ENCODE measurements at places on chromosomes 16 and 17.

DNA sequence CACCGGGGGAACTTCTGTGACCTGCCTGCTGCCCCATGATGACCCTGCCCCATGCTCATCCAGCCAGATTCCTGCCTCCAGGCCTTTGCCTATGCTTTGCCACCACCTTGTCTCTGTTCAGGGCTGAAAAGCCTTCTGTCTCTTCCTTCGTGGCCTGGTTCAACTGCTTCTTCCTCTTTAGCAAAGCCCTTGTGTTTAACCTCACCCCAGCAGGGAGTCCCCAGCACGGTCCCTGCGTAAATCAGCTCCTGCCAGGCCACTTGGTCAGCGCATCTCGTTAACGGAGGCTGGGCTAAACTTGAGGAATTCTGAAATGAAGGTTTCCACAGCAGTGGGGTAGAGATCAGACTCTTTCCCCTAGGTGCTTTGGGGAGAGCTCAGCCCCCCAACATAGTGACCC is 16.1 kb upstream of the KCNJ12 start:
- DNase-seq: no peak

GRCh38 chr16:4298761-4299522 is 16.9 kb upstream of the GLIS2 start:
- peak; percentile 99 for DNase-seq

GRCh38 chr16:29844575-29845331 is 18.3 kb downstream of the CDIPT start:
- no peak for DNase-seq

- no peak for DNase-seq
These were observed 190.2 kb upstream of the ZNF469 start for GRCh38 chr16:88192601-88193000.

DNA sequence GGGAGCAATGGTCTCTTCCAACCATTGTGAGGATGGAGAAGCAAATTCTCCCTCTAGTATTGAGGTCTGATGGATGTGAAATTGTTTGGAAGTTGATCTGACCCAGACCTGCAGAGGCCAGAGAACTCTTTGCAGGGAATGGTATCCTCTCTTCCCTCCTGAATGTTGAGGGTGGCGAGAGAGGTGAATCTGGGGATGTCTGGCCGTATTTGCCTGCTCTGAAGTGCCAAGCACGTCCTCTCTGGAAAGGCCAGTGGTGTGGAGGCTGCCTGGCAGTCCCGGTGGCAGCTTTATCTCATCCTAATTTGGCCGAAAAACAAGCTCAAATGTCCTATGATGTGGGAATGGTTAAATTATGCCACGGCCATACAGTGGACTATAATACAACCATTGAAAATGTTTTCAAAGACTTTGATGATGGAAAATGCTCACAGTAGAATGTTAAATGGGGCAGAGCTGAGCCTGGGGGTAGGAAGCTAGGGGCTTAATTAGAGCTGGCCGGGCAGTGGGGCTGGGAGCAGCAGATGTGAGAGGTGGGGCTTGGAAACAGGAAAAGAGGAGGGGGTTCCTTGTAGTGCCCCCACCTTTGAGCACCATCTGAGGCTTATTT is 30.8 kb downstream of the WSCD1 start:
- no peak for DNase-seq

DNA sequence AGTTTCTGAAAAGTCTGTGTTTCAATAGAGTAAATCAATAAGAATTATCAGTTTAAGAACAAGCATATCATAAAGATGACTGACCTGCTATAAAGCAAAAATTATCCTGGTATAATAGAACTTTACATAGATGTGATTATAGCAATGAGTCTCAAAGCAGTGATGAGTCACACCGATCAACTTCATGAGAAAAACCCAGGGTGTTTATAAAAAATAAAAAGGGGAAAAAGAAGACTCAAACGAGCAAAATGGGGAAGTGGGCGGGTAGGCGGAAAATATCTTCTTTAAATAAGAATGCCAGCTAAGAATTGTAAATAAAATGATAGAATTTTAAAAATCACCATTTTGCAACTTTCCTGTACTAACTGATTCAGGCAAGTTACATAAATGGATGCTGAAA is 46.8 kb downstream of the BRIP1 start:
- DNase-seq: no peak

- peak; percentile 89 for DNase-seq
These were observed 5.2 kb downstream of the ASGR1 start for GRCh38 chr17:7173687-7174602.

GRCh38 chr17:82043507-82043906 is 6.0 kb upstream of the DCXR start:
- DNase-seq: no peak

GRCh38 chr17:64773836-64774761 is 112.0 kb upstream of the SMURF2 start:
- peak; percentile 99 for DNase-seq

- DNase-seq: peak; percentile 63
These were observed 3.5 kb downstream of the CORO6 start for GRCh38 chr17:29619251-29619650.

GRCh38 chr16:11082108-11082859 is 137.9 kb downstream of the CLEC16A start:
- no peak for DNase-seq

DNA sequence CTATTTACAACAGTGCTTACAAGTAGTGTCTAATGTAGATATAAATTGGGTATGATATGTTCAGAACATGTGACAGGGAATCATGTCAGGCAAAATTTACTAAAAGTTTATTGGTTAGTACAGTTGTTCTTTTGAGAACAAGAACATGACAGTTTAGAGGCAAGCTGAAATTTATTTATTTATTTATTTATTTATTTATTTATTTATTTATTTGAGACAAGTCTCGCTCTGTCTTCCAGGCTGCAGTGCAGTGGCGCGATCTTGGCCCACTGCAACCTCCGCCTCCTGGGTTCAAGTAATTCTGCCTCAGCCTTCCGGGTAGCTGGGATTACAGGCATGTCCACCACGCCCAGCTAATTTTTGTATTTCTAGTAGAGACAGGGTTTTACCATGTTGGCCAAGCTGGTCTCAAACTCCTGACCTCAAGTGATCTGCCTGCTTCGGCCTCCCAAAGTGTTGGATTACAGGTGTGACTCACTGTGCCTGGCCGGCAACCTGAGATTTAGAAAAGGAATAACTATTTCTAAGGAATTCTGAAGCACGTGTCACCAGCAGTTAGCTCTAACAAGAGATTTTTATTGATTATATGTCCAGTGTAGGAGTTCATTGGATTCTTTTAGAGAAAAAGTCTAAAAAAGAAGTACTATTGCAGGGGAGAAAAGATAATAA is 24.9 kb downstream of the MRTFB start:
- peak; percentile 72 for DNase-seq

DNA sequence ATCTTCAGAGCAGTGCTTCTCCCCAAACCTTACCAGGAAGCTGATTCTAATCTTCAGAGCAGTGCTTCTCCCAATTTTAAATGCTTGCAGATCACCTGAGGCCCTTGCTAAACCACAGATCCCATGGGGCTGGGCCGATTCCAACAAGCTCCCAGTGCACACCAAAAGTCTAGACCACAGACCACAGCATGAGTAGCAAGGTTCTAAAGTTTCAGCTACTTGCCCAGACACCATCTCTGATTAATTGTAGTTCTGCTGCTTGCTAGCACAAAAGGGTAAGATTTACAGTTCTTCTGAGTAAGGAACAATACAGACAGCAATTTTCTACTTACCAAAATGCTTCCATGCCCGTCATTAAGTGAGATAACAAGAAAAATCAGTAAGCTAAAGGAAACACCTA is 12.2 kb downstream of the CLEC3A start:
- peak; percentile 80 for DNase-seq

DNA sequence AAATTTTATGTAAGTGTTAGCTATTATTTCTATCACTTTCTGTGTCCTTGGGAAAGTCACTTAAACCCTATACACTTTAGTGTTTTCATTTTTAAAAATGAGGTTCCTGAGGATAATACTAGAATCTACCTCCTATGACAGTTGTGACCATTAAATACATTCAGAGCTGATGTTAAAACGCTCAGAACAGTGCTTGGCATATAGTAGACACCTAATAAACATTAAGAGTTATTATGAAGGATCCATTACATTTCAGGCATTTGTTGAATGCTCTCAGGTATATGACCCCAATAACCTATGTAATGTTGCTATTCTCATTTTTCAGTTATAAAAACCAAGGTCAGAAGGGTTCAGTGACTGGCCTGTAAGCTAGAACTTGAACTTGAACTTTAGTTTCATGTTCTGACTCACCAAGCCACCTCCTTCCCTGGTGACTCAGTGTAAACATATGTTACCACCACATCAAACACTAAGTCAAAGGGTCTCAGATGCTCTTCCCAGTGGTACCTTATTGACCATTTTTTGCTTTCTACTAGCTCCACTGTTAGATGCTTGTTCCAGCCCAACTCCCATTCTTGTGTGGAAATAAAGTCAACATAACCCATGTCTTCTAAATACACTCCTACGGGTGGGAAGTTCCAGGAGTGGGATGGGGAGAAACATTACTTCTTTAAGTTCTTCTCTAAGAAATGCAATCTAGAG is 47.6 kb downstream of the HSD17B2 start:
- peak; percentile 25 for DNase-seq

GRCh38 chr16:89371968-89372634 is 118.3 kb downstream of the ANKRD11 start:
- no peak for DNase-seq

GRCh38 chr16:52964290-52964689 is 88.4 kb downstream of the CHD9NB start:
- peak; percentile 64 for DNase-seq

GRCh38 chr16:71456801-71457200 is 5.2 kb downstream of the ZNF23 start:
- DNase-seq: no peak

DNA sequence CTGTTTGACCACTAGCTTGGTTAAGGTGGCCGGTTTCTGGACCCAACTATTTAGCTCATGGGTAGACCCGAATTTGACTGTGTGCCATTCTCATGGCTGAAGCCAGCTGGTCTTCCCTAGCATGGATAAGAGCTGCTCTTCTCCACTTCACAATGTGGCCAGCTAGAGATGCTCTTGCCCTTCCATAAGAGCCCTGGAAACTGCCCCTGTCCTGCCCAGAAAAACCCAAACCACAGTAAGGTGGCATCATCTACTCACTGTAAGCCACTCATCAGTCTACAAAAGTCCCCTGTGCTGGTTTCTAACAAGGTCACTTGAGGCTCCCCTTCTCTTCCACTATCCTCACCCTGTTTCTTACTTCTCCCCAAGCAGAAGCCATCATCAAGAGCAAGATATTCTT is 165.1 kb downstream of the HS3ST2 start:
- no peak for DNase-seq

DNA sequence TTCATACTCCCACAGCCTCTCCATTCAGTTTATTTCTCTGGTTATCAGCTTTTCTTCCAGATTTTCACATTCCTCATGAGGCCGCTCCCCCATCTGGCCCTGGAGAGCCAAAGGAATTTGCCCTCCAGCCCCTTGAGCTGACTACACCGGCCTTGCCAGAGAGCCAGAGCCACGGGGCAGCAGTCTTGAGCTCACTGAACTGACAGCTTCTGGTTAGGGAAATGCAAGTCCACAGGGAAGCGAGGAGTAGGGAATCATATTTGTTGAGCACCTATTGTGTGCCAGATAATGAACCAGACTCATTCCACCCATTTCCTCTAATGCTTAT is 102.4 kb downstream of the ABCC12 start:
- DNase-seq: peak; percentile 96

DNA sequence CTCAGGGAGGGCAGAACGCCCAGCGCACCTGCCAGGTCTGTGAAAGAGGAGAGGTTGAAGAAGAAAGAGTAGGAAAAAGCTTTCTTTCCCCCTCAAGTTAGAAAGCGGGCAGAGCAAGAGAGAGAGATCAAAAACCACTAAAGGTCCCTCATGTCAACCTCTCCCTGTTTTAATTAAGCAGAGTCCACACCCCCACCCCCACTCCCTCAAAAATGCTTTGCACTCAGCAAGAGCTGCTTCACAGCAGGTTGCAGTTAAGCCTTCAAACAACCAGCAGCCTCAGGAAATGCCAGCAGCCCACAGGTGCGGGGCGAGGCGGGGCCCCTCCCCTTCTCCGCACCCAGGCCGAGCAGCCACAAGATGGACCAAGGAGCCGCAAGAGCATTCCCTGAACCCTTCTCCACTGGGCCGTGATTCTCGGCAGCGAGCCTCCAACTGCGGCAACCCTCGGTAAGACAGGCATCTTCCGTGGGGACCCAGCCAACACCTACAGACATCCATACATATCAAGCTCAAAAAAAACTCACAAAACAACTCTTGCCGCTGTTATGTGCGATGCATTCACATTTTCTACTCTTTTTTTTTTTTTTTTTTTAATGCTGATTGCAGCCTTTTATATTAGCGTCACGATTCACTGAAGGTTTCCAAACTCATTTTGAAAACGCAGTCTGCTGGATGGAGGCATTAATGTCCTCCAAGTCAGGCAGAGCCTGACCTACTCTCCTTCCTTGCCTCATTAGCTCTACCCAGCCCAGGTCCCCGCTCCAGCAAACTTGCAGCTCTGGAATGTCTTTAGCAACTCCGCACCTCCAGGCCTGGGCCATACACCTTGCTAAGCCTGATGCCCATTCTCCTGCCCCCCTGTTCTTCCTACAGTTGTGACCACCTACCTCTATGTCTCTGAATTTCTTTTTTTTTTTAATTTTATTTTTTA is 66.1 kb downstream of the AXIN2 start:
- peak; percentile 76 for DNase-seq

DNA sequence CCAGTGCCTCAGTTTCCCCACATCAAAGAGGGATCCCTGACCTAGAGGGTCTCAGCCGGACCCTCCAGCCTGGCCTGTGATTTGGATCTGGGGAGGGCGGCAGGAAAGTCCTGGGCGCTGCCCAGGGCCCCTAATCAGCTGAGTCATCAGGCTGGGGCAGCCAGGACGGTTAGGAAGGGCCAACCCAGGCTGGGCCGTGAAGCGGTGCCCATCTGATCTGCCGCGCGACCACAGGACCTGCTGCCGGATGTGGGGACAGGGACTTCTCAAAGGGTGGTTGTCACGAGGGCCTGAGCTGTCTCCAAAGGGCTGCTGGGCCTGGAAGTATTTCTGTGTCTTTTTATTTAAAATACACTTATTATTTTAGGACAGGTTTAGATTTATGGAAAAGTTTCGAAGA is 4.4 kb downstream of the TPSAB1 start:
- no peak for DNase-seq

DNA sequence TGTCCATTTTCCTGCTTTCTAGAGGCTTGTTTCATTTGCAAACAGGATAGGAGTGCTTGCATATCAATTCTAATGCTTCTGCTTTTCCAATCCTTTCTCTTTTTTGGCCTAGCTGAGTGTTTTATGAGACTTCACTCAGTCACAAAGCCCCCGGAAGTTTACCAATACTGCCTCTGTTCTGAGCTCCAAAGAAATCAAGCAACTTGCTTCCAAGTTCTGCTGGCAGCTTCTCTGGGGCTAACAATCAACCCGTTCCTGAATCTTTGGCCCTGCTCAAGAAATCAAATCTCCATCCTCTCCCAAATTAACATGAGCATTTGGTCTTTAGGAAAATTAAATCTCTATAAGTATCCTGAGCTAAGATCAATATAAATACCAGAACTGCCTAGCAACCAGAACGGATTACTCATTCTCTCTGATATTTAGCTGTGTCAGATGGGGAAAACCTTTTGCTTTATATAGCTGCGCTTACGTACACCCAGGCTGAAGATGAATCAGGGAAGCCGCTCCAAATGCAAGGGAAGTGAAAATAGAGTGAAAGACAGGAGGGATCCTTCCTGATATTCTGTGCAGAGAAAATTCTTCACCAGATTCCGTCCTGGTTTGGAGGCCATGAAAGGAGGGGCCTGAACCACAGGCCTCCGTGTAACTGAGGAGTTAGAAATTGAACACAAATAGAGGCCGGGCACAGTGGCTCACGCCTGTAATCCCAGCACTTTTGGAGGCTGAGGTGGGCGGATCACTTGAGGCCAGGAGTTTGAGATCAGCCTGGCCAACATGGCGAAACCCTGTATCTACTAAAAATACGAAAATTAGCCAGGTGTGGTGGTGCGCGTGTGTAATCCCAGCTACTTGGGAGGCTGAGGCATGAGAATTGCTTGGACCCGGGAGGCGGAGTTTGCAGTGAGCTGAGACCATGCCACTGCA is 23.3 kb upstream of the GRB2 start:
- no peak for DNase-seq
